ENCODE measurements at places on chromosomes 6 and 20.

GRCh38 chr6:44039839-44040350, 87.4 kb downstream of the MRPL14 start:
- no peak for DNase-seq

DNA sequence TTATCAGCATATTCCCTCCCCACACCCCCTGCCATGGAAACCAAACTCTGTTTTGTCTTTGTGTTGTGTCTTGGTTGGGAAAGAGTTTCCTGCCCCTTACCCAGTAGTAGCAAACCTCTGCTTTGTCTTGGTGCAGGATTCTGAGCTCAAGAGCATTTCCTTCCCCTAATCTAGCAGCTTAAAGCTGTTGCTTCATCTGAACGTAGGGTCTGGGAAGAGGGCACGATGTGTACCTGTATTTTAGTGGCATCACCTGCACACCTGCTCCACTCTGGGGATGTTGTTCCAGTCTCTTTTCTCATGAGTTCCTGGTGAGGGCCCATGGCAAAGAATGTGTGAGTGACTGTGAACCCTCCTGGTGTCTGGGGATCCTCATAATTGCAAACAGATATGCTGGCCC, 164.7 kb downstream of the SCP2D1 start:
- no peak for DNase-seq

GRCh38 chr20:10696650-10697049, 22.9 kb upstream of the JAG1 start:
- DNase-seq, result no peak

DNA sequence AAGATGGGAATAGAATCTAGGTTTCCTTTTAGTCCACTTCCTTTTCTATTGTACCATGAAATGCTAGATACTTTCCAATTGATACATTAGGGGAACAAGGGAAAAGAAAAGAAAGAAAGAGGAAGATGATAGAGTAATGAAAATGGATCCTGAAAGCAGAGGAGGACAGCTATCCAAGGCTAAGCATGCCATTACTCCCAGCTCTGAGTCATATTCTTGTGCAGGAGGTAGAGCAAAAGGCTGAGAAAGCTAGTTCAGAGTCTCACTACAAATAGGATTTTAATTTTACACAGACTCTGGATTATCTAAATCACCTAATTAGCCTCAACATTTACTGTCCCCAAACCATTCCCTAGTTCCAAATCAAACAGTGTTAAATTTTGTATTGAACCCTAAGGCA, 23.6 kb downstream of the RWDD2A start:
- no peak for DNase-seq

DNA sequence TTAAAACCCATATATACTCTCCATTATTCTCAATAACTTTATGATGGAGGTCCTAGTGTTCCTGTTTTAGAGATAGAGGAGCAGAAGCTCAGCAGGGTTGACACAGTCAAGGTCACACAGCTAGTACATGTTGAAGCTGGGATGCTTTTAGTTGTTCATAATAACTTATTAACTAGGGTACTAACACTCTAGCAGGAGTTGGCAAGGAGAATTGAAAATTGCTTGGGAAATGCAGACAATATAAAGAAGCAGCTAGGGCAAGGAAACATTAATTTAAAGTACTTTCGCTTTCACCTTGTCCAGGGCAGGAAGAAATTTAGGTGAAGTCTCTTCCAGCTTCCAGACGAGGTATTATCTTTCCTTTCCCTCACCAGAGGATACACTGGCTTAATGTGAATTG, 133.7 kb downstream of the RCAN2 start:
- DNase-seq, result no peak

DNA sequence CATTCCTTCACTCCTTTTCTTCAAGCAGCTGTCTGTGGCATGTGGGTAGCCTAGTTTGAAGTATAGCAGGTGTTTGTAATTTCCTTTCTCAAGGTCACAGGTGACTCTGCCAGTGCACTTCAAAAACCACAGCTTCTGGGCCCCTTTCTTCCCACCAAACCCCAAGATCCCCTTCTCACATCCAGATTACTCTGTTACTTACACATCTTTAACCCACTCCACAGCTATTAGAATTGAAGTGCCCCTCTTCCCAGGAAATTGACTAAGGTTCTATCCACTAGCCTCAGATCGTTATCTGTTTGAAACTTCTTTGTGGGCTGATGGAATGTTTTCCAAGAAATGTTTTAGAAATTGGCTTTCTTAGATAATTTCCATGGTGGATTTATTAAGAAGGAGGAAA, 150.8 kb downstream of the AHI1 start:
- DNase-seq, result no peak

DNA sequence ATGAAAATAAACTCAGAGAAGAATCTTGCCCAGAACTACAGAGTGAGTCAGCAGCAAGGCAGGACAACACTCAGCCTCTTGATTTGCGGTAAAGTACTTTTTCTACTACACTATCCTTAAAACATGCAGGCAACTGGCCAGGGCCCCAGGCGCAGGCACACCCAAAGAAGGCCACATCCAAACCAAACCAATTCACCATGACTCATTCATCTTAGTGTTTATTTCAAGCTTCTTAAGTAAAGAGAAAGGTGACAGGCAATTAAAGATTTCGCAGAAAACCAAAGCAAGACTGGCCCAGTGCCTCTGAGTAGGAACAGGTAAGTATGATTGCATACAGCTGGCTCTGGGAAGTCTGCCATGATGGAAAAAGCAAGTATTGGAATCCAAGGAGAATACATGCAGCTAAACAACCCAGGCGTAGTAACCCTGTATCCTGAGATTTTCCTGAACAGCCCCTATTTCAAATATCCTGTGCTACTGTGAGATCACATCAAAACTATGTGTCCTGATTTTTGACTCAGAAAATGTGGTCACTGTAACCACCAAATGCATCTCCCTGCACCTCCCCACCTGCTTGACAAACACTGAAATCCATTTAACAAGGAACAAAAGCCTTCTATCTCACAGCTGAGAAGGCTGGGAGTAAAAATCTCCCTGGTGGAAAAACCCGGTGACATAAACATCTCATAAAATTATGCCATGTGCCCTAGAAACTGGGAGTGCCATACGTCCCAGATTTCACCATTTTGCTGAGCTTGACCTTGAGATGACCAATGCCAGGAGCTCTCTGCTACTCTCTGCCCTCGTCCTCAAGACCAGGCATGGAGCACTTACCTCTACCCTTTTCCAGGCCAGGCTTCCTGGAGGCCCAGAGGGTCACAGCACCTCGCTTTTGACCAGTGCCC, 12.4 kb downstream of the WFDC3 start:
- no peak for DNase-seq

- no peak for DNase-seq
Observed at GRCh38 chr6:8858854-8859331, 423.5 kb upstream of the SLC35B3 start.

DNA sequence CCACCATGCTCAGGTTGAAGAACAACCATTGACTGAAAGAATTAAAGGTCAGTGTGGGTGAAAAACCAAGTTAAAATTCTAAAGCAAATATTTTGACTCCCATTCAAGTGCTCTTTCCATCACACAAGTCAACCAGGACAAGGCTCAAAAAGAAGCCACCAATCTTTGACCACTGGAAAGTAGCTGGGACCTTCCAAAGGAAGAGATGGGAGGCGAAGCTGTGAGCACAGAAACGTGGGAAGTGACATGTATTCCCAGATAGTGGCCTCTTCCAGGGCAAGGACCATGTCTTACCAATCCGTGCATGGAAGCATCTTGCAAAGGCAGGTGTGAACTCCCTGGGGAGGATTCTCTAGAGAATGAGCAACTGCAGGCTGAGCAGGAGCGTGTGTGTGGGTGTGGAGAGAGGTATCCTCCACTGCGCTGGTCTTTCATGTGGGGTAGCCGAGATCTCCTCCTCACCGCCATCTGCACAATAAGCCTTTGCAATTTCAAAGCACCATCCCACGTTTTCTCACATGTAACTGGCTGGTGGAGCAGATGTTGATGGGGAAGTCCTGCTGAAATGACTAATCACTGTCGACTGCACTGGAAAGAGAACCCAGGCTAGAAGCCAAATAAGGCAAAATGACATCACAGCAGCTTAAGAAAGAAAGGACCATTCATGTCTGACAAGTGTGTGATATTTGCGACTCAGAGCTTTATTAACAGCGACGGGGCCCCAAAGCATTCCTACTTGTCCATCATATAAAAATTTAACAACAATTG, 189.4 kb upstream of the RREB1 start:
- DNase-seq, result no peak

GRCh38 chr6:90586546-90586835, 381 bp downstream of the MAP3K7 start:
- no peak for DNase-seq

Data from amygdala (tissue), 56 donors.